ENCODE measurements at places on chromosomes 13 and 19.

DNA sequence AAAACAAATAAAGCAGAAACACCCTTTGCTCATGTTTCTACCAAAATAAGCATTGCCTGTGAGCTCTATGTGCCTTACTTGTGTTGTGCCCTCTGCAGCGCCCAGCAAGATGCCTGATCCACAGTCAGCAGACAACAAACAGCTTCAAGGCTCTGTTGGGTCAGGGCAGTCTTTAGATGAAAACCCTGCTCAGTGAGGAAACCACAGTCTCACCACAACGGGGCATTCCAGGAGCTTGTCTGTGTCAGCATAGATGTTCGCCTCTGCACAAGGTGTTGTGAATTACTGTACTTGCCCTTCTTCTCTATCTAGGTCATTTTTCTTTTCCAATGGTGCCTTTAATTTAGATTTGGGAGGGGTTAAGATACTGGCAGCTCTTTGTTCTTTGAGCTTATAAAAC is 251.9 kb downstream of the COL4A1 start:
- DNase-seq = no peak

GRCh38 chr13:43783820-43784219 is 3.0 kb downstream of the ENOX1 start:
- no peak for DNase-seq

DNA sequence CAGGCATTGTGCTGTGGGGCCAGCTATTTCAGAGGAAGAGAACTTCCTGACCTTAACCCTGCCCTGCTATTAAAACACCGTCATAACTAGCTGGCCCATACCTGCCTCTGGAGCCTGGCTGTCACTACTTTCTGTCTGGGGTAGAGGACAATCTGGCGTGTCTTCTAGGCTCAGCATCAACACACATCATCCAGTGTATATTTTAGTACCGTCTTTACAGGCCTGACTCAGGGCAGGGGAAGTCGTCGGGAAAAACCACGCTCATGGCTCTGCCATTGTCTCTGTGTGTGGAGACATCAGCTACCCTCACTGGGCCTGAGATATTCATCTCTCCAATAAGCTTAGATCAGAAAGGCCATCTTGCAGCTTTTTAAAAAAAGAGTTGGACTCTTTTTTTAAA is 151.1 kb downstream of the KATNAL1 start:
- no peak for DNase-seq

DNA sequence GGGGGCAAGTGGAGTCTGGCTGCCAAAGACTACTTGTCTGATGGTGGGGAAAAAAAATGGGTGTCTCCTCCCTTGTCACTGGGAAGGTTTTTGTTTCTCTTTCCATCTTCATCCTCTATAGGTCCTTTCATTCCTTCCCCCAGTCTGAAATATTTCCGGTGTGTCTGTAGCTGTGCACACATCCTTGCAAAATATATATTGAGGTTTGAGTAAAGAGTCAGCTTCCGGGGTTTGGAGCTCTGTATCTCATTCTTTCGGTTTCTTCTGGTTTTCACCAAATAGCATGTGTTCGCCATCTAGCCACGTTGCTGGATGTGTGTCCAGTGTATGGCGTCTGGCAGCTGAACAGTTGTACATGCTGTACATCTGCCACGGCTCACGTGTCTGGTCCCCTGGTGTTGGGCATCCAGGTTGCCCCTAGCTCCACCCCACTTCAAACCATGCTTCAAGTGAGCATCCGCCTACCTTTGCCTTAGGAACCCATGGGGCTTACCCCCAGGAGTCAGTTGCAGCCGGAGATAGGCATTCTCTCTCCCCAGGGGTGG is 142.2 kb downstream of the SIPA1L3 start:
- DNase-seq = peak; percentile 51

DNA sequence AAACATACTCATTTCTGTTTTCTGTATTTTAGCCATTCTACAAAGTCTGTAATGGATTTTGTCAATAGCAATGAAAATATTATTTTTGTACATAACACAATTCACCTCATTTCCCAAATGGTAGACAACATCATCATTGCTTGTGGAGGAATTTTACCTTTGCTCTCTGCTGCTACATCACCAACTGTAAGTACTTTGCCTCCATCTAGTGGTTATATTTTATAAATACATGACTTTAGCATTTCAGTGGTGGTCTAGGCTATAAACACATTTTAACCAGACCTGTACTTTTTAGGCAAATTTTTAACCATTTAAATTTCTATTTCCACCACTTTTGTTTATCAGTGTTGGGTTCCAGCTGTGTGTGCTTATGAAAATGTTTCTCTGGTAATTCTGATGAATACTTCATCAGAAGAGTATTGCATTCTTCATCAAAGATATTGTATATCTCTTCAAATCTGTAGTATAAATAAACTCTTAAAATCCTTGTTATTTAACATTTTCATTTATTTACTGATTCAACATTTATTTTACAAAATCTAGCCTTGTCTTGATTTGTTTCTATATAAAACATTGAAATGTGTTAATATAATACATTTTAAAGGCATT is 222.4 kb downstream of the NBEA start:
- no peak for DNase-seq

- peak; percentile 63 for DNase-seq
Observed at GRCh38 chr19:17488593-17489391, 18.5 kb downstream of the SLC27A1 start.

Data from GM12891 (cell line).